ENCODE measurements at places on chromosomes 2 and 18.
A peak's percentile ranks its signal among the peaks of the same experiment; 100 is the strongest.

GRCh38 chr18:62009521-62009920, 116.7 kb upstream of the RNF152 start:
- DNase-seq, result no peak

DNA sequence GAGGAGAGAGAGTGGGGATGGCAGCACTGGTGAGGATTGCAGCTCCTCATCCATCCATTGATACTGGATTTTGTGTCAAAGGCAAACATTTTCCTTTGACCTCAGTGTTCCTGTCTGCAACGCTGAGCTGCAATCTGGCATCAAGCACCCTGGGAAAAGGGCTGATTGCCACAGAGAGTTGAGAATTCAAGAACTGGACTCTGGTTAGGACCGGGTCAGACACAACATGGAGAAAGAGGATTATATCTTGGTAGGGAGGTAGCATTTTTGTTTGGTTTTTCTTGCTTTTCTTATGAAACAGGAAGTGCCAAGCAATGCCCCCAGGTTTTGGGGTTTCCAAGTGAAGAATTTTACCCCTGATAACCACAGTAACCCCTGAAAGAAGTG, 81.9 kb upstream of the PKDCC start:
- DNase-seq, result no peak

DNA sequence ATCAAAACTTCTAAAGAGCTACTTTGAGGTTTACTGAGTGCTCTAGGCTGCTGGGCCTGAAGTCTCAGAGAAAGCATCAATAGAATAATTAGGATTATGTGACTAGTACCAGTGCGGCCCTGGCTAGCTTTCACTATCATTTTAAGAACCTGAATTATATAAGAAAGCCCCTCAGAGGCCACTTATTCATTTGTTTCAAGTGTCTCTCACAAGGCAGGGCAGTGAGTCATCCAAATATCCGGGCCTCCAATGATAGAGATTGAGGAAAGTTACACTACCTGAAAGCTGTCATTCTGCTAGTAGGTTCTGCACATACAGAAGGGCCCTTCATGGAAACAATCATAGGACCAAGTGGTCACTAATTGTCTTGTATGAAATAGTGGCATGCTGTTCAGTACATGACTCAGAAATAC, 193.1 kb downstream of the L3MBTL4 start:
- no peak for DNase-seq

GRCh38 chr2:209276000-209276399, 147.8 kb upstream of the MAP2 start:
- no peak for DNase-seq

DNA sequence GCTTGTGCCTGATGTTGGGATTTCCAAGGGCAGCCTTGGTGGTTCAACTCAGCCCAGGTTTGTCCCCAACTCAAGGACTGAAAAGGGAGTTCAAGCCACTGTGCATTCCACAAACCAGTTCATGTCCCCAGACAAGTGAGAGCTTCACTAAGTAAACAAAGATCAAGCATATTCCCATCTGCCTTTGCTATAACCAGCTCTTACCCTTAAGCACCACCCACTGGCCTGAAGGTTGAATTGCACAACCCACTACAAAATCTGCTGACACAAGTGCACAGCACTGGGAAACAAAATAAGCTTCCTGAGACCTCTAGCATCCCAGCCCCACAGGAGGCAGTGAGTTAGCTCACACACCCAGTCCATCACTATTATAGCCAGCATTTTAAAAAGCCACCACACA, 516.7 kb downstream of the NR4A2 start:
- peak; percentile 9 for DNase-seq

GRCh38 chr2:98387478-98387877, 41.2 kb downstream of the CNGA3 start:
- DNase-seq, result no peak

GRCh38 chr2:225434014-225434413, 34.5 kb downstream of the NYAP2 start:
- DNase-seq, result no peak

All from brain microvascular endothelial cell (primary cell).